ENCODE measurements at places on chromosomes 6 and 20.
A peak's percentile ranks its signal among the peaks of the same experiment; 100 is the strongest.

DNA sequence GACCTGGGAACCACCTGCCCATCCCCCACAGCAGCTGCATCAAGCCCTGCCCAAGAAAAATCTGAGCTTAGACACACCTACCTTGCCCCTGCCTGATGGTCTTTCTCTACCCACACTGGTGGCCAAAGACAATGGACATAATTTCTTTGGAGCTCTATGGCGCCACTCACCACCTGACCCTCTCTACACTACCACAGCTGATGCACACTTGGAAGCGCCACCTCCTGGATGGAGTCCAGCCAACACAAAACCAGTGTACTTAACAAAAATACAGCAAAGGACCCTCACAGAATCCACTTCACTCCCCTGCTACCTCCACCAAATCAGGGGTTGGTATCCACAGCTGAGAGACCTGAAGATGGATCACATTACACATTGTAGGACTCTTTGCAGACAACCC, 39.7 kb upstream of the CLVS2 start:
- DNase-seq, result no peak

DNA sequence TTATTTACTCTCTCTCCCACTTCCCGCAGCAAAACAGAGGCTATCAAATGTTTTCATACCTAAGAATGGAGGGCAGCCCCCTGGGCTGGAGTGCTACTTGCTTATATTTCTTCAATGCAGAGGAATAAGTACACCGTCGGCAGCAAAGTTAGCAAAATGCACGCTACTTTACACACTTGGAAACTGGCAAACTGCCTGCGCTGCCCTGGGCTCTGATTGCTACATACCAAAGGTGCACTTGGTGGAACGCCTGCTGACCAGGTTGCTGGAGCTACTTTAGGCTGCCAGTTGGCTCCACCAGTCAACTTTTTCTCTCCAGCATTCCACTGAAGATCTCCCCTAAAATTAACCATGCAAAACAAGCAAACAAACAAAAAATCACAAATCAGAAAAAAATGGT, 62.4 kb downstream of the PRSS35 start:
- no peak for DNase-seq

GRCh38 chr6:138267971-138268895, 49.9 kb upstream of the PBOV1 start:
- no peak for DNase-seq

GRCh38 chr20:38001173-38001875, 31.9 kb downstream of the TTI1 start:
- DNase-seq, result no peak

DNA sequence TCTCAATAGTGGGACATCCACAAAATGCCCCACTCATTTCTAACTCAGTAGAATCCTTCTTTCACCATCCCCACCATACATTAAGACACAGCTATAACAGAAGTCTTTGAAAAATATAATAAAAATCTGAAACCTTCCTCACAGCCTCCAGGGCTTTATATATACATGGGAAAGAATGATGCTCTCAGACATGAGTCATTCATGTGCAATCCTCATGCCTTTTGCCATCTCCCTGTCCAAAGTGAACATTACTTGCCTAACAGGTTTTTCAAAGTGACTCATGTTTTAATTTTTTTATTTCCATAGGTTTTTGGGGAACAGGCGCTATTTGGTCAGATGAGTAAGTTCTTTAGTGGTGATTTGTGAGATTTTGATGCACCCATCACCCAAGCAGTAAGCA, 162.7 kb downstream of the RALGAPA2 start:
- peak; percentile 83 for DNase-seq

DNA sequence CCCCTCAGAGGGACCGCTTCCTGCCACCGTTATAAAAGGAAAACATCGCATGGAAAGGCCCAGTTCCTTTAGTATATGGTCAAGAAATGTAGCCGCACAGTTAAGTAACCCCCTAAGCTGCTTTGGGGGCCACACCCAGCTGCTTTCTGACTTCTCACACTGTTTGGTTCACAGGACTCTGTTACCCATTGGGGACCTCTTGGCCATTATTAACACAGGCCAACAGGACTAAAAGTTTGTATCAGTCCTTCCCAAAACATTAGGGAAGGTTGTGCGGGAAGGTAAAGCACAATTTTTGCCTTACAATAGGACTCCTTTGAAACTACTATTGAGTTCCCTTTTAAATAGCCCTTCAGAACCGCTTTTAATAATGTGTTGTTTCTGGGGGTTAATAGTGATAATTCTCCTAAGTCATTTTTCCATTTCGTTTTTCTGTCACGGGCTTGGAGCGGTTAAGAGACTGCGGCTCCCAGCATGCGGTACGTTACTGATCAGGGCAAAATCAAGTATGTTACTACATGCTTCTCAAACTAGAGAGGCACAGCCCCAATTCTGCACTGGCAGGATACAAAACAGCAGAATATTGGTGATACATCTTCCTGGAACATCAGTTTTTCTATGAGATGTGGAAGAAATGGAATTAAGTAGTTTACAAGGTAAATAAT, 668 bp upstream of the RPP40 start:
- DNase-seq, result no peak

- DNase-seq, result no peak
Observed at GRCh38 chr20:62236200-62236599, 2.1 kb upstream of the OSBPL2 start.

DNA sequence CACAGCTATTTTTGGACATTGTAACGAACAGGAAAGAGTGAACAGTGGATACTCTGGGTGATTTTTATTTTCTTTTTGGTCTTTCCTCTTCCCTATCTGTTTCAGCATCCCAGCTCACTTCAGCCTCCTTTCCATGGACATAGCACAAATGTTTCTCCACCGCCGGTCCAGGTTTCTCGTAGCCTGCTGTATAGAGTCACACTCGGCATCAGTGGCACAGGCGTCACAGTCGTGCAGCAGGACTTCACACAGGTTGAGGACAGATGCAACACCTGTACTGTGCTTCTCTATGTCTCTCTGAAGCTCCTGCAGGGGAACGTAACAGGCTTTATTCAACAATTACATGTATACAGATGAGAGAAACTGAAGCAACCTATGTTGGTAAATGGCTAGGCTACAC, 348.3 kb downstream of the ESR1 start:
- DNase-seq, result no peak

DNA sequence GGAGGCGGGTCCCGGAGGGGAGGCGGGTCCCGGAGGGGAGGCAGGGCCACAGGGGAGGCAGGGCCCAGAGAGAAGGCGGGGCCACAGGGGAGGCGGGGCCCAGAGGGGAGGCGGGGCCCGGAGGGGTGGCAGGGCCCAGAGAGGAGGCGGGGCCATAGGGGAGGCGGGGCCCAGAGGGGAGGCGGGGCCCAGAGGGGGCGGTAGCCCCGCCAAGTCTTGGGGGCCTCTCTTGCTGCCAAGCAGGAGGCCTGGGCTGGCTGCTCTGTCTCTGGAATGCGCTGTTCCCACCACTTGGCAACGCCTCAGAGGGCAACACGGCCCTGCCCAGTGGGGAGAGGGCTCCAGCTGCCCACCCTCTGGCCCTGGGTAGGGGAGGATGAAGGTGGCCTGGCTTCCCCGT, 80.5 kb downstream of the YTHDF1 start:
- peak; percentile 10 for DNase-seq

DNA sequence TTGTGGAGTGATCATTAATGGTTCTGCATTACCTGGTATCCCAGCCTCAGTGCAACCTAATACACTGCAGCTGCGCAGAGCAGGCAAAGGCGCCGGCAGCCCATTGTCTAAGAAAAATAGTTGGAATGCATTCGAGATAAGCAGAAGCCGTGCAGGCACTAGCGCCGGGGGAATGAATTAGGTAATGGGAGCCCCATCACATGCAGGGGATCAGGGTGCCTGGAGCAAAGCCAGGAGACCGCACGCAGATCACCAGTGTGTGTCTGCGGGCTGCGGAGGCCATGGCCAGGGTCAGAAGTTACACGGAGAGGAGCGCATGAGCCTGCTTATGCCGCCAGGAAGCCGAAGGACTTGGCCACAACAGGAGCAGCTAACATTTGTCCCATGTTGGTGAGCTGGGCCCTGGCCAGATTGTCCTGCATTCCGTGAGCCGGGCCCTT, 156.8 kb downstream of the DLL1 start:
- DNase-seq, result no peak

- no peak for DNase-seq
Observed at GRCh38 chr6:149342525-149342924, 25.0 kb downstream of the TAB2 start.

DNA sequence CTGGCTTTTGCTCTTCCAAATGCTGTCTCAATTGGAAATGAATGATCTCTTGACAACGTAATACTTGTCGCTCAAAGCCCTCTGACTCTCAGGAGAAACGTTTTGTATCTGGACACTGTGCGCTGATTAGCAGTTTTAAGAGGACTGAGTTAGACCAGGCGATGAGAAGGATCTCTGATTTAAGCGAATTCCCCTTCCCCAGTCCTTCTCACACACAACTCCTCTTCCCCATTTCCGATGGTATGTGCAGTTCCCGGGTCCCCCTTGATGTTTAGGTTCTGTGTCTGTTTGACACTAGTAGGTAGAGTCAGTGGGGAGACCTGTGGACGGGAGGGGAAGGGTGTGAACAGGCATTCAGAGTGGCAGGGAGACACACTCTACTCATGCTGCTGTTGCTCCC, 2.5 kb downstream of the ZDHHC14 start:
- no peak for DNase-seq

DNA sequence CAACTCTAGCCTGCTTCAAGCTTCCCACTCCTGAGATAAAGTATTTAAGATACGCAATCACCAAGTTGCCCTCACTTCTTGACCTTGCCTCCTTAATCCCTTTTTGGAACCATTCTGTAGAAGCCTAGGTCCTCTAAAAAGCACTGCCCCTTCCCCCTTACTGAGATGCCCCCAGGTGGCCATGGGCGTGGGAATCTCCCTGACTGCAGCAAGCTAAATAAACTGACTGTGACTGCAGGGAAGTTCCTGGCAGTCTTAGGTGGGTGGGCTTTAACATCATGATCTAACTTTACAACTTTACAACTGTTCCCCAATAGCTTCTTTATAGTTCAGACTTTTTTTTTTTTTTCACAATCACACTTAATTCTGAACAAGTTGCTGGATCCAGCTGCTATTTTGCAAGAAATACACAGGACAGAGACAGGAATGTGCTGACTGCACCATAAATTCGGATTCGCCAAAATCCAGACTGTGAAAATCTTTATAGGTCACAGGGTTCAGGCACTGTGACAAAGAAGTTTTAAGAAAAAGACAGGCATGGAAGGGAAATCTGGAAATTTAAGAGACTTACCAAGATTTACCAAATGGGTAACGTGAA, 344.2 kb upstream of the SULF2 start:
- DNase-seq, result no peak

Data from HT-29 (cell line).